ENCODE measurements at places on chromosomes 4 and X.

GRCh38 chrX:7223271-7223670 lies 75.3 kb upstream of the PUDP start:
- no peak for DNase-seq

- DNase-seq: no peak
Measured at GRCh38 chr4:87012265-87012953, 77.6 kb downstream of the AFF1 start.

DNA sequence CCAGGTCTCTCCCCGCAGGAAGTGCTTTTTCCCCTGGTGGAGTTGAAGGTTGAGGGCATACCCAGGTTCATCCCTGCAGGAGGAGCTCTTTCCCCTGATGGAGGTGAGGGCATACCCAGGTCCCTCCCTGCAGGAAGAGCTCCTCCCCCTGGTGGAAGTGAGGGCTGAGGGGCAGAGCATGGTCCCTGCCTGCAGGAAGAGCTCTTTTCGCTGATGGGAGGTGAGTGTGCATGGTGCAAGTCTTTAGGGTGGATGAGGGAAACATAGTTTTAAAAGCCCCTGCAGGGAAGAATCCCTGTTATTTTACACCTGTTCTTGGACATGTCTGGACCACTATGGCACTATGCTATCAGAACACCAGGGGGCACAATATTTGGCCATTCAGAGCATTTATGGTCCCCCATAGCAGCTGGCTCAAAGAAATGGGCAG lies 43.7 kb upstream of the PUDP start:
- DNase-seq: no peak

- DNase-seq: no peak
Measured at GRCh38 chr4:55018521-55018920, 106.9 kb downstream of the KDR start.

DNA sequence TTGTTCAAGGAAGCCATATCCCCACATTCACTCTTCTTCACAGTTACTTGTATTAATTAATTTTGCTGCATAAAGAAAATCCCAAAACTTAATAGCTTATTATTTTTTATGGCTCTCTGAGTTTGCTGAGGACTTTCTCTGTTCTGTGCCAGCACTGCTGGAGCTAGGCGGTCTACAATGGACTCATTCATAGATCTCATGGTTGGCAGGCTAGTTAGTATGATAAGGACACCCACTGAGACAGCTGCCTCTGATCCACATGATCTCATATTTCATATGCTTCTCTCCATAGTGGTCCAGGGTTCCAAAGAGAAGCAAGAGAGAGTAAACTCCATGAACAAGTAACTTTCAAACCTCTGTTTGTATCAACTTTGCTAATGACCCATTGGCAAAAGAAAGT lies 170.2 kb downstream of the ADGRA3 start:
- no peak for DNase-seq

GRCh38 chr4:22922426-22922825 lies 229.7 kb downstream of the GBA3 start:
- DNase-seq: no peak

DNA sequence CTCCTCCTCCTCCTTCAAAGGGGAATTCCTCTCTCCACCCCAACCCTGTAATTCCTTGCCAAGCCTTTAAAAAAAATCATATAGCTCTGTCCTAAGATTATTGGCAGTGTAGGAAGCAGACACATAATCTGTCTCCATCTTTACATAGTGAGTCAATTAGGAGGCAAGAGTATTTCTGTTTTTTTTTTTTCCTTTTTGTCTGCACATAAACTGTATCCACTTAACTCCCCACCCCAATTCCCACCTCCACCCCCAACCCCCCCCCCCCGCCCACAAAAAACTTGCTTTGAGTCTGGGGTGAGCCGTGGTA lies 182.5 kb downstream of the RASL11B start:
- no peak for DNase-seq

GRCh38 chrX:34470507-34470906 lies 186.6 kb downstream of the TMEM47 start:
- DNase-seq: no peak

GRCh38 chr4:15006416-15007024 lies 4.2 kb downstream of the CPEB2 start:
- DNase-seq: no peak

- no peak for DNase-seq
Measured at GRCh38 chrX:149572743-149573142, 14.5 kb downstream of the MAGEA9B start.

DNA sequence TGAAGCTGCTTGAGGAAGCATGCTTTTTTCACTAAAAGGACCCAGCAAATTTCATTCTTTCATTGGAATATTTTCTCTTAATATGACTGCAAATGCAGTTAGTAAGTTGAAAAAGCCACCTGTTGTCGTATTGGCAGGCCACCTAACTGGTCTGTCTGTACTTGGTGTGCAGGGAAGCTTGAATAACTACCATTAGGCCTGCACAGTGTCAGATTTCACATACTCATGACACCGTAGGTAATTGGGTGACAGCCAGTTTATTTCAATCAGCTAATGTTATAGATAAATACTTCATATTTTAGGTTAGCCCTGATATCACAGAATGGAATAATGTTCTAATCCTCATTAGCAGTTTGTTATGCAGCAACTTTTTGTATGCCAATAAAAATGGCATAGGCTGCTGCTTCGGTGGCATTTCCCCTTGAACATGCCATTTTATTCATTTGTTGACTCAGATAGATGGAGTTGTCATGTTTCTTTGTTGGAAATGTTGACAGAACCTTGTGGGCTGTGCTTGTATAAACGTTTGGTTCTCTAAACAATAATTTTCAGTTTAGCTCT lies 173.7 kb downstream of the RPA4 start:
- DNase-seq: no peak

DNA sequence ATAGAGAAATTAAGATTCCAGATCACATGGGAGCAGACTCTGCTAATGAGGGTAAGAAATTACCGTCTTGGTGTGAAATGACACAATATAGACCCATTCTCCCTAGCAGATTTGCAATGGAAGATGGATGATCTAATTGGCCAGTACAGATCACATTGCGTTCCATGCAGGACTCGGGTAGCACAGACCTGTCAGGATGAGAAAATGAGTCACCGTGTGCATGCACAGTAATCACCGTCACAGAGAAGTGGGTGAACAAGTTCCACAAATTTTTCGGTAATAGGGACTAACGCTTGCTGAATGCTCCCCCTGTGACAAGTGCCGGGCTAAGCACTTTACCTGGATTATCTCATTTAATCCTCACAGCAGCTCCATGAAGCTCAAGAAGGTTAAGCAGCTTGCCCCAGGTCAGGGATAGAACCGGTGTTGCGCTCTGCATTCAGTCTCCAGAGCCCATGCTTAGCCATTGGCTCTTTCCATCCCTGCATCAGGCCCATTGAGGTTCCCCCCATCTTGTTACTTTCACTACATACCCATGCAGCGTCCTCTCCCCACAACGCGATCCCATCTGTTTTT lies 375.6 kb downstream of the FBXW7 start:
- DNase-seq: no peak

DNA sequence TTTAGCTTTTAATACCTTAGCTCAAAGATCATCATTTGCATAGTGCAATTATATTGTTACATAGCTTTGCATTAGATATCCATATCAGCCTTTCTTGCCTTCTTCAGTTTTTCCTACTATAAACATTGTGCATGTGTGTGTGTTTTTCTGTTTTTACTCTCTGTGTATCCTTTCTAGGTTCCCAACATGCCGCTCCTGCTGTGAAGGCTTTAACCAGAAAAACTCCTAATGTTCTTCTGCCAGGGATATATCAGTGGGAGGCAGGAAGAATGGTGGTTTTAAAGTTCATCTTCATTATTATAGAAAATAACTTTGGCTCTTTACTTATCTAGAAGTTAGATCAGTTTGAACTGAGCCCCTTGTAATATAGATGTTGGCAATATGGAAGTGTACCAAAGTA lies 61.2 kb downstream of the CPE start:
- no peak for DNase-seq

DNA sequence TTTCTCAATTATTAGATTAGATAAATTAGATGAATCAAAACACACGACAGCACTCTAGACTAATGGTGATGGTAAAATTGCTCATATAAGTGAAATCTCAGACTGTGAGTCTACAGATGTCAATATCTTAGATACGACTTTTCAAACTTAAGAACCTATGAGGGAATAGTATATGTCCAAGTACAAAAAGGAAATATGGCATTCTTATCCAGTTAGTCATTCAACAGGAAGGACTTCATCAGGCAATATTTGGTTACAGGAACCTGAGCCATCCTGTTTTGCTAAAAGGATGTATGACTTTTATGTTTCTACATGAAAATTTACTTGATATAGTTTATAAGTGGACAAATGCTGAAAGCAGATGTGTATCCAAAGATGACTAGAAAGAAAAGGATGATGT lies 107.0 kb downstream of the CT47B1 start:
- DNase-seq: no peak

DNA sequence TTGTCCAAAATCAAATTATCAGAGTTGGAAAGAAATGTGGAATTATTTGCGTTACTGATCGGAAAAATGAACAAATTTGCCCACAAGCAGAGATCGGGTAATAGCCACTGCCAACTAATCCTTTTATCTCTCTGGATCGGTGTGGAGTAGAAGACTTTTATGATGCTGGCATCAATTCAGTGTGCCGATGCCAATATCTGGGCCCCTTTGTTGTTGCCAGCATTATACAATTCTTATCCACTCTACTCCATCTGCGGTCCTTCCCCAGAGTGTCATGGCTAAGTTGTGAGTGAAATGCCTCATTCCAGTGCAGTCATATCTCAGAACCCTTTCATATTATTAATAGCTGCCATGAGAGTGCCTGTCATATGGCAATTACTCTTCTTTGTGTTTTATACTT lies 660.2 kb downstream of the ADGRL3 start:
- DNase-seq: no peak

DNA sequence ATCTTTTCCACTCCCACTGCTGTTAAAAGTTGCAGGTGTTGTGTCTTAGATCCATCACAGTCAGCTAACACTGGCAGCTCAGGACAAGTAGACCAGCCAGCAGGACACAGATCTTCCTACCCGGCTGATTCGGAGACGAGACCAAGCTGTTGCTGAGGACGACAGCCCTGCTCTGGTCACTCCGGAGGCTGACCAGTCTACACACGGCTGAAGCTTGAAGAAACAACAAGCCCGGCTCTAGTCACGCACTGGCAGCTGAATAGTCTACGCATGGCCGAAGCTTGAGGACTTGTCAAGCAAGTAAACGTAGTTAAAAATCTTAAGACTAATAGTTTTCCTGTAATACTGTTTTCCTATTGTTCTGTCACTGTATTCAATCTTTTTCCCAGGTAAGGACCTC lies 1.8 kb downstream of the ACOX3 start:
- DNase-seq: no peak

DNA sequence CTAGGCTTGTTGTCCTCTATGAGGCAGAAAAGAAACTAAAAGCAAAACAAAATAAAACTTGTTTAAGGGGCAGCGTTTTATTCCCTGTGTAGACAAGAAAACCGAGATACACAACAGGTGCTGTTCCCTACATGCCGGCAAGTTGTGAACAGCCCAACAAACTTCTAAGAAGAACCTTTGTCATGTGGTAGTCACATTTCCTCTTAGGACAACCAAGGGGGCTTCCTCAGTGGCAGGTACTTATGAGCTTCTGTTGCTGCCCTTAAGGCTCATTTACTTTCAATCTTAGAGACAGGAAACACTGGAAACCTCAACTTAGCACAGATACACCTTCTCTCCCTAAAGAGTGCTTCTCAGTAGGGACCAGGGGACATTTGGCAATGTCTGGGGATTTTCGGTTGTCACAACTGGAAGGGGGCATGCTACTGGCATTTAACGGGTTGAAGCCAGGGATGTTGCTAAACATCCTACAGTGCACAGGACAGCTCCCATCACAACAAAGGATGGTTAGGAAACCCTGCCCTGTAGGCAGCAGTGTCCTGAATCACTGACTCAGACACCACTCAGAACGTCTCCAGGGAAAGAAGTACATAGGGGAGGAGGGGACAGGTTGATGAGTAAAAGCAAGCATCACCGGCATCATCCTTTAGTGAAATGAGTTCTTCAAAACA lies 111.0 kb downstream of the ASB9 start:
- DNase-seq: no peak

- no peak for DNase-seq
Measured at GRCh38 chr4:86319390-86319789, 40.5 kb downstream of the MAPK10 start.

- DNase-seq: no peak
Measured at GRCh38 chr4:41446391-41446790, 91.6 kb upstream of the LIMCH1 start.

DNA sequence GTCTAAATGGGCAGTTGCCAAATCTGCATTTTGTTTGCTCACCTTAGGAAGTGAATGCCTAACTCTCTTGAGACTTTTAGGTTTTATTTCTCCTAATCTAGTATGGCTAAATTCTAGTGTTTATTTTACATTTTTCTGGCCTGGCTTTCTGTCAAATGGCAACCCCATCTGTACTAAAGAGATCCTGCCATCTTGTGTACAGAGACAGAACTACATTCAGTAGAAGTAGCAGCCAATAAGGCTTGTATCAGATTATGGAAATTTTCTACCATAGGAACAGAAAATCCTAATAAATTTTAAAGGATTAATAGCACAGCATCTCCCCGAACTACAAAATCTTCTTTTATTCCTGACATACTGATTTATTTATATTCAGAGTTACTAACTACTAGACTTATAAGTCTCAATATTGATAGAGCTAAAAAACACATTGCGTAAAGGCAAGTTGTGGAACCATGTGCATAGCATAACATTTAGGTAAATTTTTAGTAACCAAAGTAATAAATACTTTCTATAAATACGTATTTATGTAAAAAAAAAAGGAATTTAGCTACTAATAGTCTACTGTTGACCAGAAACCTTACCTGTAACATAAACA lies 45.5 kb downstream of the TMEM144 start:
- DNase-seq: no peak

DNA sequence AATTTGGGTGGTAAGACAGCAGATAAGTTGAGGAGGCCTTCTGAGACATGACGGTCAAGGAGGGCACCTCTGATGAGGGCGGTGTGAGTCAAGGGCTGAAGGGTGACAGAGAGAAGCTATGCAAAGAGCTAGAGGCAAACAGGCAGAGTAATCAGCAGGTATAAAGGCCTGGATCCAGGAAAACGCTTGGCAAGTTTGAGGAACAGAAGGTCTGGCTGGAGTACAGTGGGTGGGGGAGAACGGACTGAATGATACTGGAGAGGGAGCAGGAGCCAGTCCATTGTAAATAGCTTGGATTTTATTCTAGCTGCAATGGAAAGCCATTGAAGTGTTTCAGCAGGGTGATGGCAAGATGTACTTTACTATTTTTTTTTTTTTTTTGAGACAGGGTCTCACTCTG lies 39.3 kb downstream of the RAB33B start:
- no peak for DNase-seq

GRCh38 chrX:136630881-136631280 lies 17.1 kb upstream of the CD40LG start:
- no peak for DNase-seq

- no peak for DNase-seq
Measured at GRCh38 chrX:108900333-108900732, 164.0 kb upstream of the IRS4 start.

DNA sequence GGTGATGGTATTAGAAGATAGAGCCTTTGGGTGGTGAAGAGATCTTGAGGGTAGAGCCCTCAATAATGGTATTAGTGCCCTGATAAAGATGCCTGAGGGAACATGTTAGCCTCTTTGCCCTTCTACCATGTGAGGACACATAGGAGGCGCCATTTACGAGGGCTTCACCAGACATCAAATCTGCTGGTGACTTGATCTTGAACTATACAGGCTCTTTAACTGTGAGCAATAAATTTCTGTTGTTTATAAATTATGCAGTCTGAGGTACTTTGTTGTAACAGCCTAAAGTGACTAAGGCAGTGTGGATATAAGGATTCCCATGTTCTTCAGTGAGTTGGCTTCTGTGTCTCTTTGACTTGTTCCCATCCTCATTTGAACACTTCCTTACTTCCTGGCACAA lies 11.8 kb downstream of the MOB1B start:
- no peak for DNase-seq

GRCh38 chrX:149296092-149296491 lies 209.0 kb downstream of the IDS start:
- no peak for DNase-seq

Measured in hypothalamus (tissue), 51 donors.